ENCODE measurements at places on chromosomes 3 and 15.

GRCh38 chr3:62589078-62589477 is 215.7 kb upstream of the FEZF2 start:
- DNase-seq, result no peak

DNA sequence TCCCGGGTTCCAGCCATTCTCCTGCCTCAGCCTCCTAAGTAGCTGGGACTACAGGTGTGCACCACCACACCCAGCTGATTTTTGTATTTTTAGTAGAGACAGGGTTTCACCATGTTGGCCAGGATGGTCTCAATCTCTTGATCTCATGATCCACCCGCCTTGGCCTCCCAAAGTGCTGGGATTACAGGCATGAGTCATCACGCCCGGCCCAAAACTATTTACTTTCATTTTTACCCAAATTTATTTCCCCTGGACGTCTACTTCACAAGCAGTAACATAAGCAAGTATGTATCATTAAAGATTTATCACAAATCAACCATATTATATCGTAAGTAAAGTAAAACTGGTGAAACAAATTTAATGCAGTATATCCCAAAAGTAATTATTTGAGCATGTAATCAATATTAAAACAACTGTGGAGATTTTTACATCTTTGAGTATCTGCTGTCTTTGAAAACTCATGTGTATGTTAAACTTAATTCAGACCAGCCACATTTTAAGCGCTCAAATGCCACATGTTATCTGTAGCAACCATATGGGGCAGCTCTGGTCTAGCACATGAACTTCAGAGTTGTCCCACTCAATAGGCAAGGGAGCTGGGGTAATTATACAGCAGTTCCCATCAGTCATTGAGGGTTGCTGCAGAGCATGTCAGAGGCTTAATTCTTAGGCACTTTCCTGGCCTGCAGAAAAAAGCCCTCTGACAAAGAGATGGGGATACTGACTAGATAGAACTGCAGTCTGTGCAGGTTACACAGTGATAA is 185.7 kb upstream of the CTDSPL start:
- DNase-seq, result no peak

GRCh38 chr3:160226026-160226907 is 1.0 kb downstream of the C3orf80 start:
- DNase-seq, result peak; percentile 40

GRCh38 chr15:78101423-78102105 is 9.2 kb downstream of the SH2D7 start:
- no peak for DNase-seq

DNA sequence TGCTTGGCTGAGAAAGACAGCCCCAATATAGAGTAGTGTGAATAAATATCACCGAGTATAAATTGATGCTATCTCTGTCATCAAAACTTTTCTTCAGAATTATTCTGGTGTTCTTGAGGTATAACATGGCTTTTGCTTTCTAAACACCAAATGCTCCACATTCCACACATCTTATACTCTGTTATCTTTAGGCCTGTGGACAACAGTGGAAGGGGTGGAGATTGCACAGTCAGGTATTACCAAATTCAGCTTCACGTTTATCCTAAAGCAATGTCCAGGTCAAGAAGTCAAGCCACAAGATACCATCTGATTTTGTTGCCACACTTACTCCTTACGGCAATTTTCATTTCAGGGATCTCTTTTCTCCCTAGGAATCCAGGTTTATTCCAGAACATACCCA is 394.8 kb downstream of the SI start:
- no peak for DNase-seq

GRCh38 chr15:75532413-75533250 is 46.5 kb downstream of the PTPN9 start:
- DNase-seq, result no peak

Data from GM10248 (cell line).